Testis (tissue), 5 donors: ENCODE measurements at places on chromosomes 1 and 21. TPM values are rescaled to one million over a fixed set of nuclear protein-coding genes. Genes with fewer than 3 reads are reported as not detected.

SYDE2 gene
- polyA plus RNA-seq, result 3.7 TPM

C21orf91 gene
- polyA plus RNA-seq, result 40.7 TPM

RHCE gene
- 1.2 TPM for polyA plus RNA-seq

LIN28A gene
- 3.6 TPM for polyA plus RNA-seq

CLCNKB gene
- 2.3 TPM for polyA plus RNA-seq

NKAIN1 gene
- 1.5 TPM for polyA plus RNA-seq

VCAM1 gene
- 11.7 TPM for polyA plus RNA-seq

CDA gene
- 2.5 TPM for polyA plus RNA-seq

F13B gene
- polyA plus RNA-seq, result 0.70 TPM
